Left lung (tissue), 14 donors: ENCODE measurements at places on chromosomes 1 and 21.

DNA sequence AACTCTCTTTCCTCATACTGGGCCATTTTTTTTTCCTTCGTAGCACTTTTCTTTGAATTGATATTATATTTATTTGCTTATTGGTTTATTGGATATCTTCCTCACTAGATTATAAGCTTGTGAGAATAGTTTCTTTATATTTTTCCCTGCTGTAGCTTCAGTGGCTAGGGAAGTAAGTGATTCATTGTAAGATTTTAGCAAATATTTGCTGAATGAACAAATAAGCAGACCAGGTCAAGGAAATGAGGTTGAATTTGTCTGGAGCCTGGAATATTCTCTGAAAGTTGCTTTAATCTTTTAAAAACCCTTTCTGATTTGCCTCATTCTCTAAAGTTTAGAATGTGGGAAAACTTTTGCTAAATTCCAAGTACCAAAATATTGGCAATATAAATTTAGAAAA, 80.2 kb downstream of the RABGAP1L start:
- DNase-seq: no peak

DNA sequence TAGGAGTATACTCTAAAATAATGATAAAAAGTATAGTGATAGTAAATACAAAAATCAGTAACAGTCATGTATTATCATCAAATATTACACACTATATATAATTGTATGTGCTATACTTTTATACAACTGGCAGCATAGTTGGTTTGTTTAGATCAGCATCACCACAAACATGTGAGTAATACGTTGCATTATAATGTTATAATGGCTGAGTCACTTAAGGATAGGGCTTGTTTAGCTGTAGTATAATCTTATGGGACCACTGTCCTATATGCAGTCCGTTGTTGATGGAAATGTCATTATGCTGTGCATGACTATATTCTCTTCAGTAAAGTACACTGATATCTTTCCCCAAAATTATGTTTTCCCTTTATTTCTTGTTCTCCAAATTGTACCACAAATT, 92.8 kb downstream of the LYPLAL1 start:
- DNase-seq: no peak

DNA sequence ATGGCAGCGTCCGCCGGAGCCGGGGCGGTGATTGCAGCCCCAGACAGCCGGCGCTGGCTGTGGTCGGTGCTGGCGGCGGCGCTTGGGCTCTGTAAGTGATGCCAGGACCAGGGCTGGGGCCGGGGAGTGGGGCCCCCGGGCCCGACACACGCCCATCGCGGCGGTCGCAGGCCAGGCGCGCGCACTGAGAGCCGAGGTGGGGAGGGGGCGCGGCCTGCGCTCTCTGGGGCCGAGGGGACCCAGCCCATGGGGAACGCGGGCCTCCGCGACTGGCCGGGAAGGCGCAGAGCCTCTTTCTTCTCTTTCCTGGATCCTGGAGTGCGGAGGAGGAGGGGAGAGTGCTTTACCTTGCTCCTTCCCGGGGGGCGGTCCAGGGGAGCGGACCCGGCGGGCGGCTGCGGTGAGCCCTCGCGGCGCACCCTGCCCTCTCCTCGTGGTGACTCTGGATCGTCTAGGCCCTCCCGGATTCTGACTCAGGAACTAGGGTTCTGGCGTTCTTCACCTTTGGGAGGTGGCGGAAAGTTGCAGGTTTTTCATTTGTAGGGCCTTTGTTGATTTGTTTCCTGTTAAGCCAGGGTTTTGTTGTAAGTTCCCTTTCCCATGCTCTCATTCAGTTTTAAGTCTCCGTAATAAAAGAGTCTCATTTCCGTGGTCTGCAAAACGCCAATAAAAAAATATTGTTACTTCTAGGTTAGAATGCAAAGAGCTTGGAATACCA, 529 bp downstream of the MPZL1 start:
- DNase-seq: peak; percentile 59

- DNase-seq: no peak
Observed at GRCh38 chr1:243837907-243838535, 12.0 kb downstream of the AKT3 start.

- DNase-seq: no peak
Observed at GRCh38 chr1:229408458-229409037, 25.3 kb downstream of the ACTA1 start.

DNA sequence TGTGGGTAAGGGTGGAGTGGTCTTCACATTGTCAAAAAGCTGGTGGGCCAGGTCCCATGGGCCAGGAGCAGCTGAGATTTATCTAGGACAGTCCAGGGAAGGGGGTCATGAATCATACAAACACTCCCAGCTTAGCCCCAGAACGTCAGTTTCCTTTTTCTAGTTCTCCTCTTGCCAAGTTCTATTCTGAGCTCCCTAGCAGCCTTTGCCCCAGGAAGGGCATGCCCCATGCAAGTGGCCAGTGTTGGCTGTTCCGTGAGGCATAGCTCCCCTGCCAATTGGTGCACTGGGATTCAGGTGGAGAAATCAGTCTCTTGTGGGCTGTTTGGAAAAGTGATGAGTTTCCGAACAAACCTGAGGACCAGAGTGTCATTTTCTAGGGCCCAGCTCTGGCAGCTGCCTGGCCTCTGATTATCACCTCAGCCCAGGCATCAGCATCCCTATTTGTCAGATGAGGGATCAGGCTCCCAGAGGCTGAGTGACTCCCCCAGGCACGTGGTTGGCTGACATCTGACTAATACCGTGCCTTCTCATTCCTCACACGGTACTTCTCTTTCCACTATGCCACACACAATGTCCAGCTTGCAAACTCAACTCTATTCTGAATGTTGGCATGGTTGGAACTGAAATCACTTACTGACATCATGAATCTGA, 14.2 kb upstream of the MYOM3 start:
- no peak for DNase-seq

- DNase-seq: no peak
Observed at GRCh38 chr21:29102791-29103257, 27.6 kb upstream of the MAP3K7CL start.

- DNase-seq: no peak
Observed at GRCh38 chr1:211305044-211305443, 21.6 kb upstream of the TRAF5 start.
